ENCODE measurements at places on chromosomes 7 and 10.

DNA sequence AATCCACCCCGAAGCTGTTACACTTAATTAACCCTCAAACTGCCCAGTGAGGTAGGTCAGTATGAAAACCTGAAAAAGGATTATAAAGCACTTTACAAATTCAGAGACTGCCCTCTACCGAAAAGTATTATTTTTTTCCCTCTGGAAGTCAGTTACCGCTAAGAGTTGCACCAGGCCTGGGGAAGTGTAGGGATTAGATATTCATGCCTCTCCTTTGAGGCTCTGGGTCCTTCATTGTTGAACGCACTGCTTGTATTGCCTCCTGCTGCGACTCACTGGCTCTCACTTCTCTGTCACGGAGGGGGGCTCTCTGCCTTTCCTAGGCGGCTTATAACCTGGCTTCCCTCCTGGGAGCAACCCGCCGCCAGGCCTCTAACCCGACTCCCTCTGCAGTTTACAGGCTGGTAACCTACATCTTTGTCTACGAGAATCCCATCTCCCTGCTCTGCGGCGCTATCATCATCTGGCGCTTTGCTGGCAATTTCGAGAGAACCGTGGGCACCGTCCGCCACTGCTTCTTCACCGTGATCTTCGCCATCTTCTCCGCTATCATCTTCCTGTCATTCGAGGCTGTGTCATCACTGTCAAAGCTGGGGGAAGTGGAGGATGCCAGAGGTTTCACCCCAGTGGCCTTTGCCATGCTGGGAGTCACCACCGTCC is 2.7 kb downstream of the RHBDD2 start:
- no peak for DNase-seq

DNA sequence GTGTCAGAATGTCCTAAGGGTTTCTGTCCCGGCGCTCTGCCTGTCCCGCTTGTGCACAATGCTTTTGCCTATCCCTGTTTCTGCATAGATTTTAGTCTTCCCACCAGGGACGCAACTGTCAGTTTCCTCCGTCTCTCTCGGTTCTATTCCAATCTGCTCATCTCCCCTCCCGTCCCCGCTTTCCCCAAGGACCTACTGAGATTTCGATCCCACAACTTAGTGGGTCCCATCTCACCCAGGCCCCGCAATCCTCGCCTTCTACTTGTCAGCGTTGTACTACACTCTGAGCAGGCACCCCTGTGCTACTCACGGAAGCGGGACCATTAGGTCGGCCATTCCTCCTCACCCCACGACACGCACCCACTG is 519 bp upstream of the ZNF655 start:
- no peak for DNase-seq

DNA sequence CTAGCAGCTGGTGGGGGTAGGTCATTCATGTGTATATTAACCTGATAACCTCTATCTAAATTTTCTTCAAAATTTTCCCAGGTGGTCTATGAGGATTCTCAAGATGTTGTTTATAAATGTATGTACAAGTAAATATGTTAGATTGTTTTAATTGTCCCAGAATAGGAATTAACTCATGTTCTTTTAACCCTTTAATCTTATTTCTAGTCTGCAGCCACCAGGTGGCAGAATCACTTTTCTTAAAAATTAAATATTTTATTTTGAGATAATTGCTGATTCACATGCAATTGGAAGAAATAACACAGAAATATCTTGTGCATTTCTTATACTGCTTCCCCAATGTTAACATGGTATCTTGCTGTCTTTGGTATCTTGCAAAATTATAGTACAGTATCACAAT is 589.5 kb downstream of the ARL4A start:
- no peak for DNase-seq

DNA sequence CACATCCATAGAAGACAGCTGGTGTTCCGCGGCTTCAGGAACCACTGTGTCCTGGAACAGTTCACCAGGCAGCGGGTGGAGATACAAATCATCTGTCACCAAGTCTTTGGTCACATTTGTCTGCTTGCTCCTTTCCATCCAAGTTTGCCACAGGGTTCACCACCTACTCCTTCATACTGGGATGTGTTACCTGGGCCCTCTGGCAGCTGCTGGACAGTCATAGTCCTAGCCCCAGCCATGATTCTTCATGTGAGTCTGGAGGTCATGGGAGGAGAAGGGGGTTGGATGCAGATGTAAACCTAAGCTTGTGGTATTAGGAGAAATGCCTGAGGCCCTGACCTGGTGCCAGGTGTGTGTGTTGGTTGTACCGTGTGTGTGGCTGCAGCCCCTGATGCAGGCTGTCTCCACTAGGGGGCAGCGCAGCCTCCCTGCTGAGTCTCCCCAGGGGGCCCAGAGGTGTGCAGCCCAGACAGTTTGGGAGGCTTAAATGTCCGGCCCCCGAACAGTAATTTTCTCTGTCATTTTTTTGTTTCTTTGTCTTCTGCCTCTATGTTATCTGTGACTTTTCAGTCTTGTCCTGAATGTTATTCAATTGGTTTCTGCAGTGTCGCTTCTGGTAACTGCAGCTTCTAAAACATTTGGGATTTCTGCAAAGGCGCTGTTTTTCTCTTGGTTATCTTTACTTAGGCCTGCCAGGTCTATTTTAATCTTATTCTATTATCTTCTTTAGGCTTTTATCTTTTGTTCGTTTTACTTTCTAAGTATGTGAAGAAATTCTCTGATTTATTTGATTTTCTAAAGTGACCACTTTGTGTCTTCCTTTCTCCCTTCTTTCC is 14.8 kb downstream of the NPS start:
- DNase-seq: peak; percentile 71

Measured in testis (tissue), 5 donors.